ENCODE measurements at places on chromosomes 4 and X.

DNA sequence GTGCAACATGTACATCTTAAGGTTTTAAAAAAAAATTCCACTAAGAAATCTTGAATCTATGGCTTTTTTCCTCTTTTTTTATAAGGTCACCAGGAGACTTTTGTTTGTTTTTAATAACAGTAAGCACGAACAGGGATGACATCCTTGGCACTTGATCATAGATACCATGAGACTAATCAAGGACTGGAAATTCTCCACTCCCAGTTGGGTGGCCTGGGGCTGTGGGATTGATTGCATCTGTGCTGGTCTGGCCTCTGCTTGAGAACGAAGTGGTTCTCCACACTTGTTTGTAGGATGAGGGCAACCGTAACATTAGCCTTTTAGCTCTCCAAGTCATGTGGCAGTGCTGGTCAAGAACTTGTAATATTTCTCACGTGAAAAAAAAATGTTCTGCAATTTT lies 35.4 kb downstream of the SNX25 start:
- DNase-seq, result no peak

DNA sequence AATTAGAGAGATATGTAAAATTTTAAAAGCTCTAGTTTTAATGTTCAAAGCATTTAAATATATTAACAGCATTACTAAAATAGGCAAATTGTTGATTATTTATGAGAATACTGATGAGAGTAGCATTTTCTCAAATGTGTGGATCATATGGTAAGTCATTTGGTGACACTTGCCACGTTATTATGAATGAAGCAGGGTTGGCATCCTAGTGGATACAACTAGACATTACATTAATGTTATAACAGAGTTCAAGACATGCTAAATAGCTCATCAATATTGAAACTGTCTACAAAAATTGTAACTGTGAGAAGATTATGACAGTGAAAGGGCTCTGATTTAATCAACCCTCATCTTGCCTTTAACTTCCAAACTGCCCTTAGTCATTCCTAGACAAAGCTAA lies 171.1 kb downstream of the PDGFC start:
- no peak for DNase-seq

DNA sequence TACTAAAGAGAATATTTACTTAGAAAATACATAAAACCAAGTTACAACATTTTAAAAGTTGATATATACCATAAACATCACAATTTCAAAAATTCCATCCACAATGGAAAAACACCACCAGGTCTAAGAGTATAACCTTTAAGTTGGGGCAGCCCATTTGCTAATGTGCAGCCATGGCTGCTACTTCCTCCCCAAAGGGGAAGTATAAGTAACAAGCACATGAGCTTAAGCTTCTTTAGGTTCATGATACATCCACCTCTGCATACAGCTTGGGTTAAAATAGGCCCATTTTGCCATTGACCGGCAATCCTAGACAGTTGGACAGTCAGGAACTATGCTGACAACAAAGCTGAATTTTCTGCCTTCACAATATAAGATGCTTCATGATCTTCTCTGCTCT lies 16.6 kb upstream of the GASK1B start:
- no peak for DNase-seq

DNA sequence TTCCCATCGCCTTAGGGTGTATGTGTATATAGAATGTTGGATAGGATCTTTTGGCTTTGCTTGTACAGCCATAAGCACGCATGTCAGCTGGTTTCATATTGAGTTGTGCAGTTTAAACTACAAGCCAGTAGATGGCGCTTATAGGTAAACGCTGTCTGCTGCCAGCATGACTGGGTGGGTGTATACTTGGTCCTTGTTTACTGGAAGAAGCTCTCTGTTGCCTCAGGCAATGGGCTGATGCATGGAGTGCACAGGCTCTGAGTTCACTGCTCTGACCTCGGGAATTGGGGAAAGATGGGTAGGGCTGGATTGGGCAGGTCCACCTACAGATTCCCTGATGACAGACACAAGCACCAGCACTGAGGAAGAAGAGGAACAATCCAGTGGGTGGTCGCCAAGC lies 831.5 kb downstream of the STIM2 start:
- no peak for DNase-seq

DNA sequence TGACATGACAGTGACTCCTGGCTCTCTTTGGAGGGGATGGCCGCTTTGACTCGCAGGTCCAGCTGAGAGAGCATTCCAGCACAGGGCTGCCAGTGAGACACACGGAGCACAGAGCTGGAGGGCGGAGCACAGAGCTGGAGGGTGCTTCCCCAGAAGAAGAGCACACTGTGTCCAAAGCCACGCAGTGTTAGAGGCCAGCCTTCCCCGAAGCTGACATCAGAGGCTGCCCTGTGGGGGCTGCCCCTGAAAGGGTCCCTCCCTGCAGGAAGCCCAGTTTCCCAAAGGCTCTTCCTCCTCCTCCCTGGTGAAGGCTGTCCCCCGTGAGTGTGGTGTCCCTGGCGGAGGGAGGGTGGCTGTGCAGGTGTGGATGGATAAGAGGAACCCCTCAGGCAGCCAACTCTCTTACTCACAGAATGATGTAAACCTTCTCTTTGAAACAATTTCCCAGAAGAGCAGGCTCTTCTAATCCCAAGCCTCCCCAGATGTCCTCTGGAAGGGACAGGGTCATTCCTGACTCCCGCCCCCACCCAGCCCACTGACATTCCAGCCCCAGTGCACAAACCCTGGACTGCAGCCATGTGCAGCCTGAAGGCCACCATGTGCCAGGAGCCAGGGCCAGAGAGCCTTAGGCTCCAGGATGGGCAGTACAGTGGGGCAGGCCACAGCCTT lies 53.4 kb downstream of the PSAPL1 start:
- no peak for DNase-seq

DNA sequence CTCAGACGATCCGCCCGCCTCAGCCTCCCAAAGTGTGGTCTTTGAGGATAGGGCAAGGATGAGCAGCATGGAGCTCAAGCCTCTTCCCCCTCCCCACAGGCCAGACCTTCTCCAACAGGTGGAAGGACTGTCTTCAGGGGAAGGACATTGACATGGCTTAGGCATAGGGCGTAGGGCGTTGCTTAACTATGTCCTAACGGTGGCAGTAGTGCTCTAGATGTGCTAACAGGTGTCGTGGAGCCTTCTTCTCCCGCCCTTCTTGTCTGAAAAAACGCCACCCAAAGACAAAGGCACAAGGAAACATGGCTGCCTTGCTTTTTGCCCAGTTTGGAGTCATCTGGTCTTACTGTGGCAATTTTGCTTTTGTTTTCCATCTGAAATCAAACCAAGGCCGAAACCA lies 219.8 kb downstream of the OR13H1 start:
- no peak for DNase-seq

DNA sequence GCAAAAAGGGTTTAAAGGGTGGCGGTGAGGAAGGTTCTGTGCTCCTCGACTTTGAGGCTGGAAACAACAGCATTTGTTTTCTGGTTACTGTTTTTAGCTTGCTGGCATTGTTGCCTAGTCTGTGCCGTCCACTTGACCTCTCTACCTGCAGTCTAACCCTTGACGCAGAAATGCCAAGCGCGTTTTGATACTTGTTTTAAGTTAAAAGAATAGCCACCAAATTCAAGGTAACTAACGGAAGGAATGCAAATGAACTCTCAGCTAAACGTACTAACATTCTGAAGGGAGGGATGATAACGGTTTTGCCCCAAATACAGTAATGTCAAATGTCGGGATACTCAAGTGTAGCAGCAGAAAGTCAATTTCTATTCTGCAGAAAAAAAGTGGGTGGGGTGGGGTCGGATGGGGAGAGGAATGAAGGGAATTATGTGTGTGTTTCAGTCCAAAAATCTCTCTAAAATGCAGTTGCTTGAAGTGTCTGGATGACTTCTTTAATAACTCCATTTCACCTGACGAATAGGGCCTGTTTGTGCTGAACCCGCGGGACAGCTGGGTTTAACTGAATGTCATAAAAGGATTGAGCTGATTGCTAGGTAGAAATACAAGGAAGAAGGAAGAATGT lies 3.4 kb upstream of the NKX6-1 start:
- no peak for DNase-seq

- no peak for DNase-seq
These were observed 878.1 kb downstream of the CENPC start for GRCh38 chr4:66667249-66667648.

GRCh38 chrX:48961585-48962091 lies 4.2 kb upstream of the OTUD5 start:
- DNase-seq, result no peak

GRCh38 chr4:75566911-75567310 lies 11.0 kb downstream of the ODAPH start:
- no peak for DNase-seq

GRCh38 chr4:183326853-183327252 lies 4.6 kb upstream of the CLDN24 start:
- no peak for DNase-seq

DNA sequence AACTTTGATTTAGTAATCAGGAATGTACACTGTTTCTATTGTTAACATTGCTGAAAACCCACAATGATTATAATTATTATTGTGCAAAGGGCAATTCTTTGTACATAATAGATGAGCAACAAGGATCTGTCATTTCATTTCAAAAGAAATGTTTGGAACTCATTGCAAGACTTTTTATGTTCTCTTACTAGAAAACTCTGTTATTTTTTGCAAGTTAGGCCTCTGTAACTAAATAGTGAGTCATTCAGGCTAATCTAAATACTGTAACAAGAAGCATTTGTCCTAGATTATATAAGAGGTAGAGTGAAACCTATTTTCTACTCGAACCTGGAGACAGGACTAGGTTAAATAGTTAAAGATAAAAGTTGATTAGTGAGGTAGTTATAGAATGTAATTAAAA lies 93.2 kb upstream of the FAM47B start:
- DNase-seq, result no peak

DNA sequence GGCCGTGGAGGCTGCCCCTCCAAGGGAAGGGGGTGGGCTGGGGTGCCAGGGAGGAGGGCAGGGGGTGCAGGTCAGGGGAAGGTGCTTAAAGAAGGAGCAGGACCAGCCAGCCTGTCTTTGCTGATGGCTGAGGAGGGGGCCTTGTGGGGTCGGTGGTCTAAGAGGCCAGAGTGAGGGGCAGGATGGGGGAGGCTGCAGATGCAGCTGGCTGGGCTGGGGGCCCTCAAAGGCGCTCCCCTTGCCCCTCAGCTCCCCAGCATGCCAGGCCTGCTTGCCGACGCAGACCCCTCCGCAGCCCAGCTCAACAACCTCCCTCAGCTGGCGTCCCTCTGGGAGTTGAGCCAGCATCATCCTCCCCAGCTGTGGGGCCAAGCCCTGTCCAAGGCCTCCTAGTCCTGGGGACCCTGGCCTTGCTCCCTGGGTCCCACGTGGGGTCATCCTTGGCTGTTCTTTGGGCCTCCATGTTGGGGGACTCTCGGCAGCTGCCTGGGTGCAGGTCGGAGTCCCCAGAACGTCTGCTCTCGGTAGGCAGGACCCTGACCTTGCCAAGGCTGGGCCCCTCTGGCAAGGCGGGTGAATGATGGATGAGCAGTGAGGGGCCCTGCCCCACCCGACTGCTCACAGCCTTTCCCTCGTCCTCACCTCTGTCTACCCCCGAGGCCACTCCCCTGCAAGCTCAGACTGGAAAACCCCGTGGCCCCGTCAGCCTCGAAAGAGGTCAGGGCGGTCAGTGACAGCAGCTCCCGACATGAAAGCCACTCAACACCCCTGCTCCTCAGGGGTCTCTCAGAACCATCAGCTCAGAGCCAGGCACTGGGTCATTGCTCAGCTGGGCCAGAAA lies 119.4 kb downstream of the FAM53A start:
- no peak for DNase-seq

GRCh38 chrX:72201836-72202536 lies 20.4 kb downstream of the PIN4 start:
- no peak for DNase-seq

- DNase-seq, result no peak
These were observed 42.3 kb upstream of the FAM241A start for GRCh38 chr4:112102875-112103370.

All from CD4-positive, alpha-beta T cell treated with Interleukin-10 for 1 hour (primary cell).